Stimulated activated CD4-positive, alpha-beta T cell treated with anti-CD3 and anti-CD28 coated beads, Interleukin-15, amount 100 ng/mL, for 48 hours (primary cell): ENCODE measurements at places on chromosomes 1 and 21.

DNA sequence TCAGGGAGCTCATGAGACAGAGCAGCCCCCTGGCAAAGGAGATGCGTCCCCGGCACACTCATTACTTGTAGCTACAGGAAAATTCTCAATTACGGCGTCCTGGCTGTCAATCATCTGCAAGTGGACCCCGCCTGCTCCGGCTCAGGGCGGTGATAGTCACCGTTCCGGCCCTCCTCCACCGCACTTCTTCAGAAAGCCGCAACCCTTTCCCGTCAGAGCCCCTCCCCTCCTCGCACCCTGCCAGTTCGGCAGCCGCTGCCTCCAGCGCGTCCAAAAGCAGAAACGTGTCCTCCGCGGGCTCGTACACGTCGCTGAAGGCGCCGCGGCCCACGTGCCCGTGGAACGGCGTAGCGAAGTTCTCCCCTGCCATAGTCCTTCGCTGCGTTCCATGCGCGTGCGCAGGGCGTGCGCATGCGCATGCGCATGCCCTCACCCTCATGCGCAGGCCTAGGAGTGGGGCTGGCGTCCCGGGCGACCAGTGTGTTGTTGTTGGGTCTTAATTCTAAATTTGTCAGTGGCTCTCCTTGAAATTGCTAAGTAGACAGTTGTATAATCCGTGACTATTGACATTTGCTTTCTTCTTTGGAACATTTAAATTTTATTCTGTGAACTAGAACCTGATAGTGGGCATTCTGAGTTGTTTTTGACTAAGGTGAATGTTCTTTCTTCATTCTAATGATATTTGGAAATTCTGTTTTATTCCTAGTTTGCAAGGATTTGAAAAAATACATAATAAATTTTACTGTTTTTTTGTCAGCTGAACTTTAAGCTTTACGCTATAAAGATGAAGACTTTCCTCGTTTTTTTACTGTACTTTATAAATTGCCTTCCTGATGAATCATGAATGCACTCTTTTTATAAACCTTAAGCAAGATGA is 107.5 kb downstream of the LTN1 start:
- peak; percentile 87 for DNase-seq

GRCh38 chr21:21034036-21034435 is 35.8 kb downstream of the NCAM2 start:
- no peak for DNase-seq

DNA sequence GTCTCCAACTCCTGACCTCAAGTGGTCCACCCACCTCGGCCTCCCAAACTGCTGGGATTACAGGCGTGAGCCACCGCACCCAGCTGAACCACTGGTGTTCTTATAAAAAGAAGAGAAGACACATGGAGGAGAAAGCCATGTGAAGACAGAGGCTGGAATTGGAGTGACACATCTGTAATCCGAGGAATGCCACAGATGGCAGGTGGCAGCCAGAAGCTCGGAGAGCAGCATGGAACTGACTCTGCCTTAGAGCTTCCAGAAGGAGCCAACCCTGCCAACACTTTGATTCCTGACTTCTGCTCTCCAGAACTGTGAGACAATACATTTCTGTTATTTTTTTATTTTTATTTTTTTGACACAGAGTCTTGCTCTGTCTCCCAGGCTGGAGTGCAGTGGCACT is 59.0 kb upstream of the ATP2B4 start:
- no peak for DNase-seq

DNA sequence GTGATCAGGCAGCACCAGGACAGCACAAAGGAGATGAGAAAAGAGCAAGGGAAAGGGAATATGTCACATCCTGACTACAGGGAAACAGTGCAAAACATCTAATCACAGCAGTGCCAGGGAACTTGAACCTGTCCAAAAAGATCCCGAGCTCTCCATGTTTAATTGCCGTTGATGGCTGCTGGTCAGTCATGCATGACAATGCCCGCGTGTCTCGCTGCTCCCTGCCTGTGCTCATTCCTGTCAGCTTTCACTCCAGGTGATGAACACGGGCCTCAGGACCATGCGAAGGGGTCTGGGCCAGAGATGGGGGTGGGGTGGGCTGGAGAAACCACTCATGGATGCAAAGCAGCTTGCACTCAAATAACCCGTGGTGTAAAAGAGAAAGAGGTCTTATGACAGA is 287.0 kb downstream of the GPATCH2 start:
- DNase-seq, result no peak

- no peak for DNase-seq
Observed at GRCh38 chr1:39698568-39698967, 7.3 kb upstream of the HPCAL4 start.

GRCh38 chr1:7262611-7263010 is 477.4 kb downstream of the CAMTA1 start:
- DNase-seq, result no peak

GRCh38 chr1:55886856-55887712 is 671.9 kb upstream of the USP24 start:
- no peak for DNase-seq

DNA sequence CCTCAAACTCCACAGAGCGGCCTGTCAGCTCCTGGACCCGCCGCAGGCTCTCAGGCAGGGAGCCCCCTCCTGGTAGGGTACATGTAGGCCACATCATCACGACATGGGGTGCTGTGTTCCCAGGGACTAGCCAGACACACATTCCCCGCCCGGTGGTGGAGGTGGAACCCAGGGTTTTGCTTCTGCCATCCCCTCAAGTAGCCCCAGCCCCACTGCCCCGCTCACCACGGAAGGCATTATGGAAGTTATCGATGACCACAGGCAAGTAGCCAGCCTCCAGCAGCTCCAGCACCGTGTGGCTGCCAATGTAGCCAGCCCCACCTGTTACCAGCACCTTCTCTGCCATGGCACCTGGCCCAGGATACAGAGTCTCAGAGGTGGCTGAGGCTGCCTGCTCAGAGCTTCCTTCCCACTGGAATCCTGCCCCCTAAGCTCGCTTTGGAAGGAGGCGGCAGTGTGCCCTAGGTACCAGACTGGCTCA is 1.9 kb downstream of the GALE start:
- no peak for DNase-seq

- no peak for DNase-seq
Observed at GRCh38 chr1:179950651-179951050, 4.0 kb upstream of the CEP350 start.

DNA sequence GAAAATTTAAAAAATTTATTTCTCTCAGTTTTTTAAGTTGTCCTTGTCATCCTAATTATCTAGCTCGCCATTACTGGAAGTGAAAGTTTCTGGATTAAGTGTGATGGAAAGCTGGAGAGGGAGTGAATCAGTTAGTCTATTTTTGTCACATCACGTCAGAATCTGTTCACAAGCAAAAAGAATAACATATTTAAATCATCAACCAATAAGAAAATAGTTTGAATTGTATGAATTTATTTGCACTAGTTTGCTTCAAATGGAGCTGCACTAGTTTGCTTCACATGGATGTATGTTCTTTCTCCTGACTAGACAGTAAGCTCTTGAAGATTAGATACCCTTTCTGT is 22.8 kb downstream of the PHC2 start:
- DNase-seq, result no peak

DNA sequence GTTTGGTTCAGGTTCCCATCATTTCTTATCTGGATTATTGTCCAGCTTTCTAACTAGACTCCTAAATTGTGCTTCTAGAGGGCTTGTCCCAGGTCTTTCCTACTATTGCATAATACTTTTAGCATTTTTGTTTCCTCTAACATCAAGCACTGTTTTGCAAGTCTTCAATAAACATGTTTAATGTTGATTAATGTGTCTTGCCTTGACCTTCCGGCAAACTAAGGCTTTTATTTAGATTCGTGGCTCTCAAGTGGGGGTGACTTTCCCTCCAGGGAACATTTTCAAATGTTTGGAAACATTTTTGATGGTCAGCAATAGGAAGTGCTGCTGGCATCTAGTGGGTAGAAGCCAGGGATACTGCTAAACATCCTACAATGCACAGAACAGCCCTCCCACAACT is 90.7 kb downstream of the RPE65 start:
- DNase-seq, result no peak
